MG63 (cell line): ENCODE measurements at places on chromosomes 12 and 14. TPM values are rescaled to one million over a fixed set of nuclear protein-coding genes. Genes with fewer than 3 reads are reported as not detected.

Gene WSB2
- 131 and 158 TPM in 2 replicates for total RNA-seq

Gene TRPV4
- total RNA-seq, result 0.20 and 1.1 TPM in 2 replicates

Gene TRHDE
- 0.22 and 5.0 TPM in 2 replicates for total RNA-seq

Gene DAZAP2
- total RNA-seq, result 102 and 192 TPM in 2 replicates

Gene UNC79
- total RNA-seq, result not detected in 2 replicates

Gene LRP1-AS
- not detected in 2 replicates for total RNA-seq

Gene CEBPE
- total RNA-seq, result not detected in 2 replicates

GRCh38 chr14:77124345-77125280 lies 17.0 kb downstream of the ZDHHC22 start:
- peak; percentile 15 for DNase-seq

- no peak for DNase-seq
Observed at GRCh38 chr14:21136024-21136423, 19.8 kb downstream of the OR5AU1 start.

GRCh38 chr14:33356181-33356580 lies 417.5 kb downstream of the NPAS3 start:
- DNase-seq, result no peak

GRCh38 chr14:64717870-64718269 lies 13.6 kb downstream of the PLEKHG3 start:
- DNase-seq, result peak; percentile 30

DNA sequence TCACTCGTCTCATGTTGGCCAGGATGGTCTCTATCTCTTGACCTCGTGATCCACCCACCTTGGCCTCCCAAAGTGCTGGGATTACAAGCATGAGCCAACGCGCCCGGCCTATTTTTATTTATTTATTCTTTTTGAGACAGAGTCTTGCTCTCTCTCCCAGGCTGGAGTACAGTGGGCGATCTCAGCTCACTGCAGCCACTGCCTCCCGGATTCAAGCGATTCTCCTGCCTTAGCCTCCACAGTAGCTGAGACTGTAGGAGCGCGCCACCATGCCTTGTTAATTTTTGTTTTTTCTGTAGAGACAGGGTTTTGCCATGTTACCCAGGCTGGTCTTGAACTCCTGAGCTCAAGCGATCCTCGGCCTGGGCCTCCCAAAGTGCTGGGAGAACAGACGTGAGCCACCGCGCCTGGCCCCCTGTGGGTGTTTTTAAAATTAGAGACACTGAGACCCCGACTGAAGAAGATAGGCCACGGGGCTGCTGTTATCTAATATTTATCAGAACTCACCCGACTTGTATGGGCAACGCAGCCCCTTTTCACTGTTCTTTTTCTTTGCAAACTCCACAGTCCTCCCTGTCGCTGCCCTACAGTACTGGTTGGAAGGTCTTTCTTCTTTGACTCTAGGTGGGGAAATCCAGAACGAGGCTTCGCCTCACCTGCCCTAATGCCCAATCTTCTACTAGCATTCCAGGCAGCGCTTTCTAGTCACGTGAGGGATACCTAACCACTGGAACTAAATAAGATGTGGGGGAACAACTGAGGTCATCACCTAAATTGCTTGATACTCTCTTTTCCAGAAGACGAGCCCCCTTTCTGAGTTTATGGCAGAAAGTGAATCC lies 1.4 kb upstream of the GABARAPL1 start:
- DNase-seq, result peak; percentile 8

DNA sequence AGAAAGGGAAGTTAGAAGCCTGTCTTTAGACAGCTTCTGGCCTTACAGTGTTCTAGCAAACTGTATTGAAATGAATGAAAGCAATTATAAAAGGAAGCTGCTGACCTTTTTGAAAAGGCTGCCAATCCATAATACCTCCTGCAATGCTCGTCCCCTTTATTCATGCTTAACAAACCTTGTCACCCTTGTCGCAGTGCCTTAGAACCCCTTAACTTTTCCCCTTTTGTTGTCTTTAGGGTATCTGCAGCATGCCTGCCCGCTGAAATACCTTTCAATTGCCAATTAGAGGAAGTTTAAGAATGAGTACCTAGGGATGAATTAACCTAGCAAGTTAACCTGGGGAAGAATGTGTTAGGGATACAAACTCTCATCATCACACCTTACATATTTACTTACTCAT lies 731.2 kb downstream of the RERGL start:
- DNase-seq, result no peak

- DNase-seq, result no peak
Observed at GRCh38 chr14:31578792-31579501, 17.7 kb downstream of the NUBPL start.

DNA sequence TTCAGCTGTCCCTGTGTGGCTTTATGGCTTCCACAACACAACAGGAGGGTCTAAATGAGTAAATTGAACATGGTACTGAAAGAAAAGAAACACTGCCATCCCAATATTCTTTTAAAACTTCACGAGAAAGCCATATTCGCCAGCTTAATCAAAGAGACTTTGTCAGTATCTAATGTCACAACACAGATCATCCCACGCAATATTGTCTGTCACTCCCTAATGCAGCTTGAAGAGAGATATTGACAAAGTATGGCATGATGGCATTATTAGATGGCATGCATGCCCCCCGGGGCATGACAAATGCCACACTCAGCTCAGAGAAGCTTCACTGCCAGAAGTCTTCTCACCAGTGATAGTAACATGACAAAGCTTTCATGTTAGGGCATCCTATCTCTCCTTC lies 197.8 kb downstream of the TTC8 start:
- DNase-seq, result no peak

GRCh38 chr12:57173089-57173488 lies 25.7 kb upstream of the LRP1-AS start:
- DNase-seq, result peak; percentile 33

- no peak for DNase-seq
Observed at GRCh38 chr12:122886161-122886560, 9.8 kb downstream of the VPS37B start.

GRCh38 chr14:84592770-84593169 lies 937.2 kb upstream of the FLRT2 start:
- DNase-seq, result no peak

DNA sequence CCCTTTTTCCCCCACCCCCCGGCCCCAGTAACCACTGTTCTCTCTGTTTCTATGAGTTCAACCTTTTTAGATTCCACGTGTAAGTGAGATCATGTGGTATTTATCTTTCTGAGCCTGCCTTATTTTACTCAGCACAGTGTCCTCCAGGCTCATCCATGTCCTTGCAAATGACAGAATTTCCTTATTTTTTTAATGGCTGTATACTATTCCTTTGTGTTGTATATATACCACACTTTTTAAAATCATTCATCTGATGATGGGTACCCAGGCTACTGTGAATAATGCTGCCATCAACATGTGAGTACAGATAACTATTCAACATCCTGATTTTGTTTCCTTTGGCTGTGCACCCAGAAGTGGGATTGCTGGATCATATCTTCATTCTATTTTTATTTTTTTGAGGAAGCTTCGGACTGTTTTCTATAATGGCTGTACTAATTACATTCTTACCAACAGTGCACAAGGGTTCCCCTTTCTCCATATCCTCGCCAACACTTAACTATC lies 54.7 kb downstream of the DDX51 start:
- no peak for DNase-seq

DNA sequence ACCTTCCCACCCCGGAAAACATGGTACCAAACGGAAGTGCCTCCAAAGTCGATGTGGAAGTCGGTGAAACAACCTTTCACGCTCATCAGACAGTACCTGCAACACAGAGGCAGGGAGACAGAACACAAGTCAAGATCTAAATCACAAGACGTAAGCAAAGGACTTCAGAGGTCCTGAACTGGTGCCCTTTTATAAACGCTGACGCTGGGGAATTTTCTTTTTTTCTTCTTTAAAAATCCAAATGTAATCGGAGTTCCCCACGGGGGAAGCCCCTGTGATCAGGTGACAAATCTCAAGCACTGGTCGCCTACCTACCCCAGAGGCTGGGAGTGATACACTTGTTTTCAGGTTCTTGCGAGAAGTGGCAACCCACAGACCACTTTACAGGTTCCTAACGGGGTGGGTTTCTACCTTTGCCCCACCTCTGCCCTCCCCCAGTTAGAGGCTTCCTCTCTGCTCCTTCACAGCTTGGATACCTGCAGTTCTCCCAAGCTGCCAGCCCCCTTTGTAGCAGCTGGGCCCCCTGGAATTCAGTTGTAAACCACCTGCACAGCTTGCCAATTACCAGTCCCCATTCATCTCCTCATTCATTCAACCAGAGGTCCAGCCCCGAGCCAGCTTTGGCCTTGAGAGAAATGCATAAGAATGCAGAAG lies 46.2 kb downstream of the KDM2B start:
- no peak for DNase-seq

GRCh38 chr12:123532808-123533649 lies 490 bp downstream of the RILPL1 start:
- peak; percentile 53 for DNase-seq

- peak; percentile 39 for DNase-seq
Observed at GRCh38 chr14:104586832-104587620, 7.5 kb downstream of the C14orf180 start.

DNA sequence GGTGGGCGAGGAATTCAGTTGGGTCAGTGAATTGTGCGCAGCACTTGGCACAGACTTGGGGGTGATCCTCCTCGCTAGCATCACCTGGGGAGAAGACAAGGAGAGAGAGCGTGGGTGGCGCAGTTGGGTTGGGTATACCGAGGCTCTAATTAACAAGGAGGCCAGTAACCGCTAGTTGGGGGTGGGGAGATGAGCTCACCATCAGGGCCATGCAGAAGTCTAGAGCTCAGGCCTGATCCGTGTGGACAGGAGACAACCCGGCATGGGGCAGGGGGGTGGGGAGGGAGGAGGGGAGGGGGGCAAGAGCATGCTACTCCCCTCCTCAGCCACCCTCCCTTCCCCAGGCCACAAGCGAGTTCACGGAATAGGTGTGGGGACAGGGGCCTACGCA lies 580 bp downstream of the SALL2 start:
- DNase-seq, result no peak

GRCh38 chr12:129827102-129827865 lies 76.5 kb downstream of the TMEM132D start:
- no peak for DNase-seq

GRCh38 chr12:20434996-20435395 lies 66.7 kb downstream of the PDE3A start:
- DNase-seq, result no peak

DNA sequence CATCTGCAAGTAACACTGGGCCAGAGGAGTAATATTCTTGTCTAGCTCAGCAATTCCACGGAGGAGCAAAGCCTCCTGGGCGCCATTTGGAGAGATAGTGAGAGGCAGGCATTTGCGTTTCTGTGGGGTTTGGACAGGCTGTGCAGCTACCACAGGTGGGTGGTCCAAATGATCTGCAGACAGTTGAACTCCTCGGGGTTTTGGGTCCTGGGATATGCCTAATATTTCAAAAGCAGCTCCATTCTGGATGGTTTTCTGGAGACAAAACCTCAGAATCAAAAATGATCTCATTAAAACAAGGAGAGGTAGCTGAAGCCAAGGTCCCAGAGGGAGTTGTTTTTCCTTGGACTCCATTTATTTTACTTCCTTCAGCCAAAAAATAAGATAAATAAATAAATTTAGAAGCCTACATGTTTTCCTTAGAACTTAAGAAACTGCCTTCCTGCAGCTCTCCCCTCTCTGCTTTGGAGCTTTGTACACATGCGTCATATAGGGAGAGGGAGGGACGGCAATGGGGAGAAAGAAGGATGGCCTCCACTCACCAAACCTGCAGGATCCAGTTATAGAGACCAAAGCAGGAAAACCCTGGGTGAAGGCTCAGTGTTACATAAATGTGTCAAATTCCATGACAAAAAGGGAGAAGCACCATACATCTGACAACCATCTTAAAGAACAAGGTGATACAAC lies 227.3 kb upstream of the DAAM1 start:
- DNase-seq, result no peak

- no peak for DNase-seq
Observed at GRCh38 chr12:125014526-125014925, 21.1 kb downstream of the BRI3BP start.

GRCh38 chr14:106039400-106039799 lies 513.0 kb downstream of the TMEM121 start:
- no peak for DNase-seq

DNA sequence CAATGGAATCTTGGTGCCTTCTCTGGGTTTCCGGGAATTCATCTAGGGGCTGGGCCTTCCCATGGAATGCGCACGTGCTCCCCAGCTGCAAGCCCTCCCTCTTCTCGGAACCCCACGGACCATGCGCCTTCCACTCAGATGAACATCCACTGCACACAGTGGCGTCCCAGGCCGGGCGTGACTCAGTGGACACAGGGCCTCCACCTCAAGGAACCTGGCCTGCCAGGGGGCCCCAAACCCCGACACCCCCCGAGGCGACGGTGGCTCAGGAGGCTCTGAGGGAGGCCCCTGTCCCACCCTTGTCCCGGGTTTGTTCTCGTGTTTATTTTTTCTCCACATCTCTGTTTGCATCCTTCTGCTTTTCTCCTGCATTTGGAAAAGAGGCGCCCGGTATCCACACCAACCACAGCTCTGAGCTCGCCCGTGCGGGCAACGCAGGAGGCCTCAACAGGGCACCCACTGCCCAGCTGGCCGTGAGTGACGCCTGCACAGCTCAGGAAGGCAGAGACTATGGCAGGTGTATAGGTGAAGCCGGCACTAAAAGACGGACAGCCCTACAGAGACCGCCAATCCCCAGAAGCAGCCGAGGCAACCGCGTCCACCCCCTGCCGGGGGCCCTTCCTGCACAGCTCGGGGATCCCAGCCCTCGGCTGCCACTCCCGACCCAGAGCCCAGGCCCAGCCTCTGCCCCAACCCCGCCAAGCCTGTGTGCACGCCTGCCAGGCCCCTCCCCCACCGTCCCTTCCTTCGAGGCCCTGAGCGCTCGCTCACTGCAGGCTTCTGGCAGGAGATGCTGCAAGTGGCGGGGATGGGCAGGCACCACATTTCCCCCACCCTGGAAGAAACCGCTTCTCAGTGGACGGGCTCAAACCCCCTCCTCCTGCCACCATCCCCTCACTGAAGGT lies 23.8 kb upstream of the GALNT9 start:
- DNase-seq, result no peak

DNA sequence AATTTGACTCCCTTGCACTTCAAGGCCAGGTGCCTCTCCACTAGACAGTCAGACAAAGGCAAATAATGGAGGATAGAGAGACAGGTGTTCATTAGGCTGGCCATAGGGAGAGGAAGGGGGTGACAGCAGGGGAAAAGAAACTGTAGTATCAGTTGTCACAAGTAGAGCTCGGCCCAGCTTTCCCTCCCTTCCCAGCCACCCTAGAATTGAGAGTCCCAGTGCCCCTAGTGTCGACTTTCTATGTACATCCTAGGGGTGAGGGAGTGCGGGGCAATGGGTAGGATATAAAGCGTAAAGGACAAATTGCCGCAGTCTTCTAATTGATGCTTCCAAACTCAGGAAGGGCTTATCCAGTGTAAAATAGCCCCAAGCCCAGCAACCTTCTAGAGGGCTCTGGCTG lies 39.0 kb downstream of the BAZ2A start:
- DNase-seq, result no peak
